ENCODE measurements at places on chromosomes 13 and 19.

GRCh38 chr13:20161951-20162300 is 1.1 kb upstream of the GJA3 start:
- DNase-seq = no peak

- no peak for DNase-seq
Measured at GRCh38 chr19:582497-583197, 7.0 kb upstream of the HCN2 start.

GRCh38 chr19:8580710-8581281 is 3.6 kb upstream of the MYO1F start:
- DNase-seq = peak; percentile 92

- peak; percentile 16 for DNase-seq
Measured at GRCh38 chr19:4870025-4870700, 2.7 kb upstream of the PLIN3 start.

GRCh38 chr19:40200341-40201099 is 9.3 kb downstream of the MAP3K10 start:
- DNase-seq = no peak

GRCh38 chr19:32032561-32032960 is 312.8 kb upstream of the ZNF507 start:
- no peak for DNase-seq

DNA sequence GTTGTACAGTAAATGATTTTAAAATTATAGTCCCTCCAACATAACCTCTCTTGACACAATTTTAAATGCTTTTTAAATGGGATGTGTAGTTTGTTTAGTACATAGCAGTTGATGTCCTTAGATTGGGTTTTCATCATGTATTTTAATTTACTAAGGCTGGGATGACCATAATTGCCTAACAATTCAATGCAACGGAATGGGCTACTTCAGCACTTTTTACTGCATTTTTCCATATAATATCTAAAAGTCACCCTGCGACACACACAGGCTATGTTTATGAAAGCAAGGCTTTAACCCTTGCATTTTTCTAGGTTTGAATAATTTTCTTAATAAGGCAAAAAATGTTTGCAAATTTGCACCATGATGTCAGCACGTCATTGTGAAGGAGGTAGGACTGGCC is 321.0 kb downstream of the DLEU7 start:
- DNase-seq = no peak

Data from stimulated activated CD4-positive, alpha-beta T cell treated with anti-CD3 and anti-CD28 coated beads, Interleukin-2, amount 100 ng/mL, for 48 hours (primary cell).